ENCODE measurements at places on chromosomes 3 and 15.
A peak's percentile ranks its signal among the peaks of the same experiment; 100 is the strongest.

- no peak for DNase-seq
Observed at GRCh38 chr3:135084976-135085375, 289.9 kb downstream of the EPHB1 start.

- DNase-seq, result no peak
Observed at GRCh38 chr3:132239587-132239986, 77.6 kb upstream of the ACP3 start.

- DNase-seq, result no peak
Observed at GRCh38 chr3:14537590-14538450, 2.3 kb downstream of the GRIP2 start.

DNA sequence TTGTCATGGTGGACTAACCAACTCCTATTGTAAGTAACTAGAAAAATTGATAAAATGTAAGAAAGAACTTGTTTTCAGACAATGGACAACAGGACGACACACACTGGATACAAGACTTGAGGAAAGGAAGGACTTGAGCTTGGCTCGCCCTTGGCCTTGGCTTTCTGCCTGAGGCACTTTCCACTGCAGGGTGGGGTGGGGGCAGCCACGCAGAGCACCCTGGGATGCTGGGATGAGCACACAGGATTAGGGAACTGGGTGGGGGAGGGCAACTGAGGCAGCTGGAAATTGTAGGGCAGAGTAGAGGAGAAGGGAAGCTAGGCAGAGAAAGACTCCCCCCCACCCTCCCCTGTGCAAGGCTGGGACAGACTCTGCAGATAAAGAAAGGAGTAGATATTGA lies 25.5 kb upstream of the HHATL start:
- no peak for DNase-seq

- no peak for DNase-seq
Observed at GRCh38 chr15:60070838-60071493, 66.9 kb downstream of the FOXB1 start.

GRCh38 chr3:52339612-52340011 lies 23.5 kb downstream of the DNAH1 start:
- DNase-seq, result peak; percentile 55

DNA sequence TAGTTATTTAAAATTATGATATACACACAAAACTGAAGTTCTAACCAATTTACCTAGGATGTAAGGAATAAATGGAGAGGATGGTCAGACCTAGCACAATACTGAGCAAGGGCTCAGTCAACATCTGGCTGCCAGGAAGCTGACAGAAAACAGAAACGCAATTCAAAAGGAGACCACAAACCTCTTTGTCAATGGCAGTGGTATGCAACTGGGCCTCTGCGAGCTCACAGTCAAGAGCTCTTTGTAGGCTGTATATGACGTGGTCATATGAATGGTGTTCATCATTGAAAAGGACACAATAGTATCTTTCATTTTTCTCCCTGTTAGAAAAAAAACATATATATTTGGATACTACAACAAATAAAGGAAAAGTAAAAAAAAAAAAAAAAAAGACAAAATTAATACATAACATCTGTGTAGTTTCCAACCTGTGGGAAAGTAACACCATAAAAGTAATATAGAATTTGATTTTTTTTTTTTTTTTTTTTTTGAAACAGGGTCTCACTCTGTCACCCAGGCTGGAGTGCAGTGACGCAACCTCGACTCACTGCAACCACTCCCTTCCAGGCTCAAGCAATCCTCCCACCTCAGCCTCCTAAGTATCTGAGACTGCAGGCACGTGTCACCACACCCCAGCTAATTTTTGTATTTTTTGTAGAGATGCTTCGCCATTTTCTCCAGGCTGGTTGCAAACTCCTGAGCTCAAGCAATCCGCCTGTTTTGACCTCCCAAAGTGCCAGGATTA lies 37.9 kb downstream of the UBR1 start:
- no peak for DNase-seq

DNA sequence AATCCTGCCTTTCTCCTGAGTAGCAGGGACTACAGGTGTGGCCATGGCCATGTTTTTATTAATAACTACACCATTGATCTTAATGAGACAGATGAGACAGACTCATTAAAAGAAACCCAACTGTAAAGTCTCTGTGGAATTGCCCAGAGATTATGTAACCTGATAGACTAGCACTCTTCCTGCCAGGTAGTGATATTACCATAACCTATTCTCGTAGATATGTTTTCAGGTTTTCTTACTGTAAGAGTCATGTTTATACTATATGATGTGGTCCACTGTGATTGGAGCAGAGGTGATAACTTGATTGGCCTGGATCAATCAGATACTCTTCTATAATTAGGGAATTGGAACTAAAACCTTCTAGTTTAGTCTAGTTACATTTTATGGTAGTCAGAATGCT lies 93.7 kb downstream of the NFKBIZ start:
- no peak for DNase-seq

GRCh38 chr15:60700437-60700836 lies 221.5 kb upstream of the ICE2 start:
- no peak for DNase-seq

- no peak for DNase-seq
Observed at GRCh38 chr3:143167969-143168854, 48.6 kb downstream of the CHST2 start.

- no peak for DNase-seq
Observed at GRCh38 chr3:115082260-115082659, 64.8 kb downstream of the ZBTB20 start.

DNA sequence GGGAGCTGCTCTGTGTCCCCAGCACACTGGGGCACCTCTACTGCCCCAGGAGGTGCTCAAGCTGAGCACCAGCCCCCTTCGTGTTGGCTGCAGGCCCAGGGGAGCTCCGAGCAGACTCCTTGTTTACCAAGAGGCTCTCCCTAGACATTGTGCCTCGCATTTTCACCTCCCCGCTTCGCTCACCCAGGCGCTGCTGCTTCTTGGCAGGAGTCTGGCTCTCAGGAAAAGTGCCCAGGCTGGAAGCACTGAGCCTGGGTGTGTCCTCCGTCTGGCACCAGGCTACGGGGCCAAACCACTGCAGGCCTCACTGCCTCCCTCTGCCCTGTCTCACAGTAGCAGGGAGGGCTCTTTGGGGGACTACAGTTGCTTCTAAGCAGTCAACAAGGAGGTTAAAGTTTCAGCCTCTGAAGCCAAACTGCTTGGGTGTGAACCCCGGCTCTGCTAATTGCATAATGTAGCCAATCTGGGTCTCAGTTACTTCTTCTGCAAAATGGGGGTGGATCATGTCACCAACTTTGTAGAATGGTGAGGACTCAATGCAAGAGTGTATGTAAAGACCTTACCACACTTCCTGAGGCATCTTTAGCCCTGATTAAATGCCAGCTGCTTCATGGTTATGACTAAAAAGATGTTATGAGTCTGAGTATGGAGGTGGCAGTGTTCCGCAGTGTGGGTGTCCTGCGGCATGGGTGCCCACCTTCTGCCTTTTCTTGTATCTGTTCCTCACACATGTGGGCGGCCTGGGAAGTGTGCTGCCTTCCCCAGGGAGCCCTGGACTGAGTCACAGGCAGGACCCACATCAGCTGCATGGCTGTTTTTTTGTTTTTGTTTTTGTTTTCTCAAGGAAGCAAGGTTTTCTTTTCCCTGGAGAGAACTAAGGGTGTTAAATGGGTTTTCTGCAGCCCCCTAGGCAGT lies 88.9 kb downstream of the CLSTN2 start:
- DNase-seq, result no peak

- DNase-seq, result no peak
Observed at GRCh38 chr15:27589260-27589659, 509.9 kb downstream of the OCA2 start.

DNA sequence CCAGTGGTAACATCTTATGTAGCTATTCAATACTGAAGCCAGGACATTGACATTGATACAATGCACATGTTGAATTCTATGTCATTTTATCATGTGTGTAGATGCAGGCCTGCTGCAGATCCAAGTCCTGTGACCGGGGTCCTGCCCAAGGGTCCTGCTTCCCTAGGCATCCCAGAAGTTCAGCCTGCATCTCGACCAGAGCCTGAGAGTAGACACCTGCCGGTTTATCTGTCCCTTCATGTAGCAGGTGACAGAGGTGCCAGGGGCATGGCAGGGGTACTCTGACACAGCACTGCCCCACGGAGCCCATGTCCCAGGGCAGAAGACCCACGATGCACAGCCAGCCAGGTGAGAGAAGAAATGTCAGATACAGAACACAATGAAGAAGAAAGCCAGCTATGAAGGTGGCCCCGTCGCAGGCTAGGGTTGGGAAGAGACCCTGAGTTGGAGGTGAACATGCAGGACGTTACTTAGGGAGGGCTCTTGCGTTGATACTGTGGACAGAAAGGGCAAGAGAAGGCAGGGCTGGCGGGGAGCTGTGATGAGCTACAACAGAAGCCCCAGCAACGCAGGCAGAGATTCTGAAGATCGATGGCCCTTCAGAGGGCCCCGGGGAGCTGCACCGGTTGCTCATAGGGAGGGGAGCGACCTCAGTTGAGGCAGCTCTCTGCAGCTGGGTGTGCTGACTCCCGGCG lies 51.0 kb downstream of the TPRA1 start:
- DNase-seq, result no peak

DNA sequence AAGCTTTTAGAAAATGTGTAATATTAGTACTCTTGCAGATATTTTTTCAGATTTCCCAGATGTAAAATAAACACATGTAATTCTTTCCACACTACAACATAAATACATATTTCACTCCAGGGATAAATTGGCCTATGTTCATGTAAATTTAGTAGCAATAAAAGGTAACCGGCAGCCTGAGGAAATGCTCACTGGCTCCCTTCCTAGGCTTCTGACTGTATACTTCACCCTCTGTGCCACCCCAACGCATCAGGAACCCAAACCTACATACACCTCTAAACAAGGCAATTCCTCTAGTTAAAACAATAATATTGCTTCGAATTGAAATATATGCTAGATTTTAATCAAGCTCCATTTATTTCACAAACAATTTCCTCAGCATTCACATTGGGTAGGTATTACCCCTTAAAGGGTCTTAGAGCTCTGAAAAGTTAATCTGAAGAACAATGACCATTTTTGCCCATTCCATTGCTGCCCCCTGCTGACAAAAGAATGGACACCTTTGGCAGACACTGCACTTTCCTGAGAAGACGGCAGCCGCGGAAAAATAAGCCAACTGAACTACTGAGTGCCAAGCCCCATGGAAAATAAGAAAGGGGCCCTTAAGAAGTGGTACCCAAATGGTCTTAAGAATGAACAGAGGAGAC lies 212.5 kb downstream of the OSBPL10 start:
- no peak for DNase-seq

GRCh38 chr3:73669260-73669659 lies 44.5 kb upstream of the PDZRN3 start:
- DNase-seq, result no peak

GRCh38 chr3:147415286-147415685 lies 6.1 kb downstream of the ZIC1 start:
- no peak for DNase-seq

- DNase-seq, result no peak
Observed at GRCh38 chr15:77071305-77072223, 655 bp upstream of the TSPAN3 start.

DNA sequence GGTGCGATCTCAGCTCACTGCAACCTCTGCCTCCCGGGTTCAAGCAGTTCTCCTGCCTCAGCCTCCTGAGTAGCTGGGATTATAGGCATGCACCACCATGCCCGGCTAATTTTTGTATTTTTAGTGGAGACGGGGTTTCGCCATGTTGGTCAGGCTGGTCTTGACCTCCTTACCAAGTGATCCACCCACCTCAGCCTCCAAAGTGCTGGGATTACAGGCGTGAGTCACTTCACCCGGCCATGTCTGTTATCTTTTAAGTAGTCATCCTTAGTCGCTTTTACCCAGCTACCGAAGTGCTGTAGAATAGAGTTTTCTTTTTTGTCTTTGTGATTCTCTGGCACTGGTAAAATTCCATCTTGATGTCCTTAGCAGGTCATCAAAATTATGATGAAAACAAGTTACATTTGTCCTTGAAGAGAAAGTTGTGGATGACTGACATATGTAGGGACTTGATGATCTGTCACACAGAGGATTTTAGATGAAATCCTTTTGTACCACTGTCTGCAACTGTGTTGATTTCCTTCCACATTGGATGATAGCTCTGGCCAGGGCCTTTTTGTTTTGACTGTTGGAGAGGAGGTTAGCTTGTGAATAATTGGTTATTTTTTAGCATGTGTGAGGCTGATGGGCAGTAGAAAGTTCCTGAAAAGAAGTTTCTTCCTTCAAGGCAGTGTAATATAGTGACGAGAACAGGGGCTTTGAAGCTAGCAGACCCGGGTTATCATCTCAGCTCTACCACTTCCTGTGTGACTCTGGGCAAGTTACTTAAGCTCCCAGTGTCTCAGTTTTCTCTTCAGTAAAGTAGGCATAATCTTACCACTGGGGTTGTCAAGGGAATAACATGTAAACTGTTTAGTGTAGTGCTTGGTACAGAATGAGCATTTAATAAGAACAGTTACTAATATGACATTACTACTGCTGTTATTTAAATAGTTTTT lies 18.8 kb downstream of the ATG7 start:
- DNase-seq, result no peak

DNA sequence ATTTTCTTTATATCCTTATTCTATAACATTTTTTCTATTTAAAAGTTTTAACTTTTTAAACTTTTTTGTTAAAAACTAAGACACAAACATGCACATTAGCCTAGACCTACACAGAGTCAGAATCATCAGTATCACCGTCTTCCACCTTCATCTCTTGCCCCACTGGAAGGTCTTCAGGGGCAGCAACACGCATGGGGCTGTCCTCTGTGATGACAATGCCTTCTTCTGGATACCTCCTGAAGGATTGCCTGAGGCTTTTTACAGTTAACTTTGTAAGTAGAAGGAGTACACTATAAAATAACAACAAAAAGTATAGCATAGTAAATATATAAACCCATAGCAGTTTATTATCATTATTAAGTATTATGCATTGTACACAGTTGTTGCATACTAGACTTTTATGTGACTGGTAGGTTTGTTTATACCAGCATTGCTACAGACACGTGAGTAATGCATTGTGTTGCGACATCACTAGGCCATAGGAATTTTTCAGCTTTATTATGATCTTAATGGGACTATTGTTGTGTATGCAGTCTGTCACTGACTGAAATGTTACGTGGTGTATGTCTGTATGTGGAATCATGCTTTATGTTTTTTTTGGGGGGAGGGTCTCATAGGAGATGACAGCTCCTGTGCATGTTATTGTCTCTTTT lies 18.2 kb downstream of the ATP1B3 start:
- DNase-seq, result no peak

GRCh38 chr3:125334675-125335560 lies 40.2 kb downstream of the ZNF148 start:
- DNase-seq, result no peak

GRCh38 chr3:48546203-48546829 lies 10.3 kb downstream of the PFKFB4 start:
- no peak for DNase-seq

GRCh38 chr3:67808906-67809305 lies 154.5 kb upstream of the SUCLG2 start:
- DNase-seq, result no peak

DNA sequence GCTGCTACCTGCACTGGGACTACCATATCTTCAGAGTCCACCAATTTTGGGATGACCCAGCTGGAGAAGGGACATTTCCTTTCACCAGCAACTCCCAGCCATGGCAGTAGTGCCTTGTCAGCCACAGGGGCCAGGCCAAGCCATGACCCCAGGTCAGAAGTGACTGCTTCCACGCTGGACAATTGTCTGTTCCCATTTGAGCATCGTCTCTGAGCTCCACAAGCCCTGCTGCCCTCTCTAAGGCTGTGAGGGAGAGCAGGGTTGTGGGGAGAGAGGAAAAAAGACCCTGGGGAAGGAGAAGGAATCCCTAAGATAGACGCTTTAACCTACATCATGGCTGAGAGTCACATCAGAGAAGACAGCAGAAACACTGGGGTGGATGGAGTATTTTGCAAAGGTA lies 7.4 kb upstream of the RARRES1 start:
- no peak for DNase-seq
